NCI-H1092 treated with DMSO at 0.1 percent for 48 hours (cell line): ENCODE measurements at places on chromosomes 7 and 10.

DNA sequence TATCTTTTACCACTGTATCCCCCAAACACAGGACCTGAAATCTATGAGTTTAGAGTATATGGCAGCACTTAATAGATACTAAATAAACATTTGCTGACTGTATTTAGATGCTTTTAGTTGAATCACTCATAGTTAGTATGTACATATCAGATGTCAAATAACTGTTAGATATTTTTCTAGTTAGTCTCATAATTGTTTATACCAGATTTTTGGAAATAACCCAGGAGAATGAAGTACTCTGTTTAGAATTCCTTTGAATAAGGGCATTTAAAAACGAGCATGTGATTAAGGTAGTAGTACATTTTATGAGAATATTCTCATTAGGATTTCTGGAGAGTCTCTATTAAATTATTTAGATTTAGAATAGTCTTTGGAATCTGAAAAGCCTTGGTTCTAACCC is 22.3 kb upstream of the ZEB1 start:
- DNase-seq, result no peak

DNA sequence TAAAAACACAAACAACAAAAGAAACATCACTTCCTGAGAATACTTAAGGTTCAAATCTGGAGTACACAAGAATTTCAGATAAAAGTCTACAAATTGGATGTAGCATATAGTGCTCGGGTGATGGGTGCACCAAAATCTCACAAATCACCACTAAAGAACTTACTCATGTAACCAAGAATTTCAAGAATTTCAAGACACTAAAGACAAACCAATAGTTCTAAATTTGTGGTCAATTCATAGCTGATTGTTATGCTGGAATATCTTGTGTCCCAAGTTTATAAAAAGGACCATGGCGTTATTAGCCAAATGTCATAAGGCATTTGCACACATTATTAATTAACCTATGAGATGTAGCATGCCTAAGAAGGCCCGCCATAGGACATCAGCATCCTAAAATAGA is 1204.1 kb upstream of the AUTS2 start:
- no peak for DNase-seq

- DNase-seq, result no peak
Measured at GRCh38 chr7:156768698-156769472, 124.1 kb downstream of the LMBR1 start.

DNA sequence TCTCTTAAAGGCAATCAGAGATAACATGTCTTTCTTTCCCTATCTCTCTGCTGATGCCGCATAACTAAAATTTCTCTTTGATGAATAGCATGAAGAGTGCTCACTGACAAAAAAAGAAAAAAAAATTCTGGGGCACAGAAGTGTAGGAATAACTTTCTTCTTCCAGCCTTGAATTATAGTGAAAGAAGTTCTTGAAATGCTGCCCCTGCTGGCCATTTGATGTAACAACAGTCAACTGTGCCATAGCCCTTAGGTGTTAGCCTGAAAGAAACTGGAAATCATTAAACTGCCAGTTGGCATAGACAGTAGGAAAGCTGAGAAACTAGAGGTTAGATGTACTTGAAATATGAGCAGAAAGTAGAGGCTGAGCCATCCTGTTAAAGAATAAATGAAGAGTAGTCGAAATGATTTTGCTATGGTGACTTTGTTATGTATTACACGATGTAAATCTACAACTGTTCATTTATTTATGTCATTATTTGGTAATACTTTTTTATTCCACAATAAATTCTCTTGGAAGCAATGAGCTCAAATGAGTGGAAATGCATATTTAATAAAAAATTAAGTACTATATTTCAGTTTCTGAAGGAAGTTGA is 48.3 kb upstream of the FAM171A1 start:
- no peak for DNase-seq

DNA sequence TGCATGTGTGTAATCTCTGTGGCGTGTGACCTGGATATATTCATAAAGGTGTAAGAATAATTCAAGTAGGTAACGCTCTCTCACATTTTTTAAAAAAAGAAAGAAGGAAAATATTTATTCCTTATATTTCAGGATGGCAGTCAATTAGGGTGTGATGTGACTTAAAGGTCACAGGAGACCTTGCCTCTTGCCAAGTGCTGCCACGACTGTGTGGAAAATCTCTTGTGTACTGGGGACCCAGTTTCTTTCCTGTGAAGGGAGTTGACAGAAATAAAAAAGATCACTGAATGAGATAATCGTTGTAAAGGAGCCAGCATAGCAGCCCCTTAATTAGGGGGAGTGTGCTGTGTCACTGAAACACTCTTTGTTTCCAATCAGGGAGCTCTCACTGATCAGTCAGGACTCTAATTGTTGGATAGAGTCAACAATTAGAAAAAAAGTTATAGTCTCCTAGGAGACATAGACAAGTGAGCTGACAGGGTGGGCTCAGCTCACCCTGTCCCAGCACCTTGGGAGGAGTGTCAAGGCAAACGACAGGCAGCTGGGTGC is 31.1 kb downstream of the PTPRE start:
- DNase-seq, result no peak

GRCh38 chr7:82839555-82839954 is 323.1 kb downstream of the PCLO start:
- DNase-seq, result no peak

DNA sequence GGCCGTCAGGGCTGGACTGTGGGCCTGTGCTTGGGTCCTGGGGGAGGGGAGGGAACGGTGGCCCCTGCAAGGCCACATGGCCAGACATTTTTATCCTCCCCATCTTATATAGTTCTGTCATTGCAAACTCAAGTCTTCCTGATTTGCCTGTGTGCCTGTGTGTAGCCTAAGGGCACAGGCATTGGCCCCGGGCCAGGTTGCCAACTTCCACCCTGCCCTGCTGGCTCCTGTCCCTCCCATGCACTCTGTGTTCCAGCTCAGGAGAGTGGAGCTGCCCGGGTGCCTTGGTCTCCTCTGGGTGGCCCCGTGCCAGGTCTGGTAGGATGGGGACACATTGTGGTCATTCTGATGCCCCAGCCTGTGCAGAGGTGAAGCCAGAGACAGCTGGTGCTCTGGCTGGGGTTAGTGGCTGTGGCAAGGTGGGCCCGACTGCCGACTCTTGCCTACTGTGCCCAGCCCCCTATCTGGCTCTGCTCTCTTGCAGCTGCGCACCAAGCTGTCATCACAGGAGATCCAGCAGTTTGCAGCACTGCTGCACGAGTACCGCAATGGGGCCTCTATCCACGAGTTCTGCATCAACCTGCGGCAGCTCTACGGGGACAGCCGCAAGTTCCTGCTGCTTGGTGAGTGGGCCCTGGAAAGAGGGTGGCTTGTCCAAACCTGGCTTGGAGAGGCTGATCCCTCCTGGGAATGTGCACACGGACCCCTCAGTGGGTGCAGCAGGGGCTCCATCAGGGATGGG is 14.8 kb downstream of the NACAD start:
- DNase-seq, result no peak

- no peak for DNase-seq
Measured at GRCh38 chr10:69075431-69075830, 12.5 kb upstream of the SRGN start.

DNA sequence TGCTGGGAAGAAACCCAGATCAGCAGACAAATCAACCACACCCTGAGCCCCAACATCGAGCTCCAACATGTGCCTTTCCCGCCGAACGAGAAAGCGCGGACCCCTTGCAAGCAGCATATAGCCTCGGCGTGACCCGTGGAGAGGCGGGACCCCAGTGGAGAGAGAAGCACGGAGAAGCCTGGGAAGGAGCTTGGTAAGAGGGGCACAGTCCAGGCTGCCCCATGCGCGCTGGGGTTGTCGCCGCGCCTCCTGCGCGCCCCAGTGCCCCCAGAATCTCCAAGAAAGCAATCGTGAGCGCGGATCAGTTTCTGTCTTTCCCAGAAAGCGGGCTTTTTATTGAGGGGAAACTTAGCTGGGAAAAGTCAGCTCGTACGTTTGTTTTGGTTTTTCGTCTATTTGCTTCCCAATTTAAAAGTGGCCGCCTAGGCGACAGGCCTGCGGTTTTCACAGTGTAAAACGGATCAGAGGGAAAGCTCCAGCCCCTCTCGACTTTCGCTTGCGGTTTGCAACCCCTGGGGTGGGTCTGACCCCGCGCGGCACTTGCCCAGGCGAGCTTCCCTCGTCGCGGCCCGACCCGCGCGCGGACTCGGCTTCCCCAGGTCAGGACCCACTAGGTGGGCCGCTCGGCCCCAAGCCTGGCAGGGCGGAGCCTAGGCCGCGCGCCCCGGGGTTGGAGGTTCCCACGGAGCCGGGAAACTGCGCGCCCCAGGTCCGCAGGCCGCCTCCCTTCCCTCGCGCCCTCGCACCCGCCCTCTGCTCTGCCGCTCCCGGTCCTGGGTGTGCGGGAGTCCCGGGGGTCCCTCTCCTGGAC is 31.1 kb downstream of the SKIDA1 start:
- no peak for DNase-seq

GRCh38 chr7:120462991-120463390 is 190.0 kb downstream of the KCND2 start:
- no peak for DNase-seq

DNA sequence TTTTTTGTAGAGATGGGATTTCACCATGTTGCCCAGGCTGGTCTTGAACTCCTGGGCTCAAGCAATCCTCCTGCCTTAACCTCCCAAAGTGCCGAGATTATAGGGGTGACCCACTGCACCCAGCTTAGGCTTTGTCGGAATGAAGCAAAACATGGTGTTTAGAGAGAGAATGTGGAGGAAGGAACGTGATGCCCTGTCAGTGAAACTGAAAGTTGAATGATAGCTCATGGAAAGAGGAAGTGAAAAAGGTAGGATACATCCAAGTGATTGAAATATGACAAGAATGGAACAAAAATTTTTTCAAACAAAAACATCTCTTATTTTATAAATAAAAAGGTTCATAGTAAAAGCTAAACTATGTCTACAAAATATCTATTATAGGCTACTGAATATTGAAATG is 5.9 kb downstream of the AKAP9 start:
- no peak for DNase-seq

DNA sequence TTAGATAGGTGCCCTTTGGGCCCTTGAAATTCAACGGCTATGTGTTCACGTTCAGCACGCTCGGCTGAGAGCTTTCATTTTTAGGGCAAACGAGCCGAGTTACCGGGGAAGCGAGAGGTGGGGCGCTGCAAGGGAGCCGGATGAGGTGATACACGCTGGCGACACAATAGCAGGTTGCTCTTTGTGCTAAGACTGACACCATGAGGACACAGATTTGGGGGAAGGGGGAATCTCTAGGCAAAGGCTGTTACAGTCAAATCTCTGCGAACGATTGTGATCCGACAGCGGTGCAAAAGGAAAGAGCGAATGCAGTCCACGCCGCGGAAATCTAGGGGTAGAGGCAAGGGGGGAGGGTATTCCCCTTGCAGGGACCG is 667 bp downstream of the KLLN start:
- DNase-seq, result peak; percentile 56

DNA sequence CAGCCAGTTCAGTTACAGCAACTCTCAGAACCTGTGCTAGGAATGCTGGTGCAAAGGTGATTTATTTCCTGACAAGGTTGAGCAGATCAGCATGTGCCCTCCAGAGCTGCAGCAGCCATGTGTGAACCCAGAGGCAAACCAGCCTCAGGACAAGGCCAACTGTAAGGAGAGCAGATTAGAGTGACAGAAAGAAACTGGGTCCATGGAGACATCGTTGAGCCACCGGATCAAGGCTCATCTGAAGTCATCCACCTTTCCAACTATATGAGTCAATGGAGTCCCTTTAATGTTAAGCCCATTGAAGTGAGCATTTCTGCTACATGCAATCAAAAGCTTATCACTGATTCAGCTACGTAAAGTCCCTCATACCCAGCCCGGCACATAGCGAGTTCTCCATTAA is 26.4 kb downstream of the KCNMA1 start:
- DNase-seq, result no peak

DNA sequence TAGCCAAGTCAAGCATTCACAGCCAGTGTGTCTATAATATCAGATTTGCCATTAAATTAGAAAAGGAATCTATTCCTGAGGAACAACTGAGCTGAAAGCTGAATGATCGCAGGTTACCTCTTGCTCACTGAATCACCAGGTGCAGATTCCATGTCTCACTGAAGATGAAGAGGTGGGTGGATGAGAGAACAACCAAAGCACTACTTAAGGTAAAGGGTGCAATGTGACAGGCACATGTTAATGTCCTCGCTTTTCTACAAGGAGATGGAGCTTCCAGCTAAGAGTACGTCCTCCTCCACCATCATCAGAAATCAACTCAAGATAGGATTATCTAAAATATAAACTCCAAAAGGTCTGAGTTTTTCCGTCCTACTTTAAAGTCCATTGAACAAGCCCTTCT is 4.6 kb downstream of the SORCS1 start:
- no peak for DNase-seq

- DNase-seq, result no peak
Measured at GRCh38 chr7:147485660-147486210, 1104.8 kb upstream of the C7orf33 start.

DNA sequence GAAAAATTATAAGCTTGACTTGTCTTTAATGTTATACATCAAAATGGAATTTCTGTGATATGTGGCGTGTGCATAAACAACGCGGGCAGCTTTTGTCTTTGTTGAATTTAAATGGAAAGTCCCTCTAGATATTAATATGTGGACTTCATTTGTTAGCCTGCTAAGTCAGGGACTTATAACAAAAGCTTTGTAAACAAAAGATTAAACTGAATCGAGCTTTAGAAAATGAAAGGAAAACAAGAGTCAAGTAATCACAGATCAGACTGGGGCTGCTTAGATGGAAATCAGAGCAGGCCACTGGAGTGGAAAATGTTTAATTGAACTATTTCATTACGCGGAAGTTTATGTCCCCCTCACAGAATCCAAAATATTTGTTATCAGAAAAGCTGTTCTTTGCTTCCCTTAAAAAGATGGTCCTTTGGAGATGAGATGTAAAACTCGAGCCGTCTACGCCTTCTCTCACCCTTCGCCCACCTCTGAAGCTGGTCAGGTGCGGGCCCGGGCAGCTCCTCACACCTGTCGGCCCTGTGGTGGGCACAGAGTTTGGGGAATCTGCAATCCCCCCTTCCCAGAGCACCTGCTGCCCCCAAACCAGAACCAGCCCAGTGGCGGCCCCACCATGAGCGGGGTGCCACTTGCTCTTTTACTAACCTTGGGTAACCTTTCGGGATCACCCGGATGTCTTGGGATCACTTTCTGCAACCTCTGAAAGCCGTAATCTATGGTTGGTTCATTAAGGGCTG is 116.2 kb downstream of the EBF3 start:
- DNase-seq, result no peak

GRCh38 chr7:21718391-21718790 is 175.6 kb downstream of the DNAH11 start:
- DNase-seq, result no peak

- no peak for DNase-seq
Measured at GRCh38 chr10:4383651-4384098, 442.3 kb upstream of the AKR1E2 start.

DNA sequence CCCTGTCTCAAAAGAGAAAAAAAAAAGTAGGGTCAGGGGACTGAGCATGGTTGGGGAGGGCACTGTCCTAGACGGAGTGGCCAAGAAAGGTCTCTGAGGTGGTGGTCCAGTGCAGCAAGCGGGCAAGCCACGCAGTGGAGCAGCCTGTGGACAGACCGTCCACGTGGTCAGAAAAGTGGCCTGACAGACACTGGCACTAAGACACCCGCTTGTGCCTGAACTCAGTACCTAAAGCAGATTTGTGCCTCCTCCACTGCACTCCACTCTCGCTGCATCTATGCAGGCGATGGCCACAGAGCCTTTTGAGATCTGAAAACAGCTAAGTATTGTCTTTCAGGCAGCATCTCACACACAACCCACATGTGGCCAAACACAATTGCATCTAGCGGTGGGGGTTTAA is 8.8 kb downstream of the ASB10 start:
- no peak for DNase-seq
